ENCODE measurements at places on chromosomes 11 and 22. TPM values are rescaled to one million over a fixed set of nuclear protein-coding genes. Genes with fewer than 3 reads are reported as not detected.

Gene SLC22A12
- total RNA-seq = not detected

Gene PRG3
- total RNA-seq = not detected

Gene DDI1
- not detected for total RNA-seq

Gene SEPTIN3
- total RNA-seq = not detected

Gene ZP1
- total RNA-seq = not detected

Gene P2RY2
- 0.18 TPM for total RNA-seq

Gene CRYBA4
- total RNA-seq = not detected

Gene LDLRAD3
- total RNA-seq = 10.8 TPM

Gene FIBIN
- 22.6 TPM for total RNA-seq

Gene LDHAL6A
- total RNA-seq = not detected

Gene MOV10L1
- total RNA-seq = 5.1 TPM

Gene ZNF280B
- 0.45 TPM for total RNA-seq

Gene NXPE4
- total RNA-seq = not detected

Gene ARHGAP42
- 12.6 TPM for total RNA-seq

Gene ZNF70
- 5.9 TPM for total RNA-seq

Gene GAL
- not detected for total RNA-seq

Gene PGA3
- not detected for total RNA-seq

Gene PDGFB
- total RNA-seq = 0.09 TPM

Gene NAA40
- total RNA-seq = 13.3 TPM

Gene CCDC73
- not detected for total RNA-seq

Gene MMP13
- not detected for total RNA-seq

Gene ZNRD2
- 27.2 TPM for total RNA-seq

Gene NXPE1
- not detected for total RNA-seq

Gene SLC22A25
- total RNA-seq = not detected

Gene HSCB
- 15.0 TPM for total RNA-seq

Gene ARHGAP8
- total RNA-seq = 0.41 TPM

Gene PANX3
- total RNA-seq = not detected

Gene OSM
- total RNA-seq = not detected

Gene ALX4
- not detected for total RNA-seq

Gene CASP5
- not detected for total RNA-seq

Data from fibroblast of the aortic adventitia (primary cell).